ENCODE measurements at places on chromosomes 2 and 18. TPM values are rescaled to one million over a fixed set of nuclear protein-coding genes. Genes with fewer than 3 reads are reported as not detected.

LYPD6B gene
- total RNA-seq = 1.5 TPM

SP140 gene
- 0.25 TPM for total RNA-seq

OTOS gene
- not detected for total RNA-seq

SFTPB gene
- not detected for total RNA-seq

CLHC1 gene
- 1.5 TPM for total RNA-seq

LYG2 gene
- total RNA-seq = not detected

SLC19A3 gene
- total RNA-seq = 0.16 TPM

SCN2A gene
- total RNA-seq = 0.89 TPM

AQP12B gene
- total RNA-seq = not detected

BOK gene
- 133 TPM for total RNA-seq

Data from mesangial cell (primary cell).